ENCODE measurements at places on chromosomes 1 and 21. TPM values are rescaled to one million over a fixed set of nuclear protein-coding genes. Genes with fewer than 3 reads are reported as not detected.

CR1L gene
- total RNA-seq, result not detected

DNA sequence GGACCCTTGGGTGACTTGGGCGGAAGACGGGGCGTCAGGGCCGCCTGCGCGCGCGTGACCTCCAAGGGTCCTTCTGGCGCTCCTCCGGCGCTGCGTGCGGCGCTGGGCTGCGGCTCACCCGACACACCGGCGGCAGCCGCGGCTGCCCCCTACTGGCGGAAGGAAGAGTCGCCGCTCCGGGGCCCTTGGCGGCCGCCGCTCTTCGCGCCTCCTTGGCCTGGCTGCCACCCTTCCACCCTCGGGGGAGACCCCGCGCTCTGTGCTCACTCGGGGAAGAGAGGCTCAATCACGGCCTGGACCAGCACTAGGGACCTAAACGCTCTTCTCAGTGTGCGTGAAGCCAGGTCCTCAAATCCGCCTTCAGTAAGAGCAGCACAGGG, 89.7 kb downstream of the DMRTA2 start:
- peaks cover 44% of the 10 kb centered on the region for H3K27me3 ChIP-seq
- peak; percentile 64 for DNase-seq
- peak overlapping the region; percentile 17 for H3K4me3 ChIP-seq
- no peak overlapping the region for H3K27ac ChIP-seq

HCN3 gene
- 3.7 TPM for total RNA-seq

GRCh38 chr1:1920057-1920607, 1.1 kb upstream of the TMEM52 start:
- no peak overlapping the region for H3K4me3 ChIP-seq
- no peaks in the 10 kb centered on the region for H3K27me3 ChIP-seq
- H3K4me1 ChIP-seq, result peaks cover 4% of the 10 kb centered on the region
- no peaks in the 10 kb centered on the region for H3K36me3 ChIP-seq

DOP1B gene
- 23.1 TPM for total RNA-seq

DNA sequence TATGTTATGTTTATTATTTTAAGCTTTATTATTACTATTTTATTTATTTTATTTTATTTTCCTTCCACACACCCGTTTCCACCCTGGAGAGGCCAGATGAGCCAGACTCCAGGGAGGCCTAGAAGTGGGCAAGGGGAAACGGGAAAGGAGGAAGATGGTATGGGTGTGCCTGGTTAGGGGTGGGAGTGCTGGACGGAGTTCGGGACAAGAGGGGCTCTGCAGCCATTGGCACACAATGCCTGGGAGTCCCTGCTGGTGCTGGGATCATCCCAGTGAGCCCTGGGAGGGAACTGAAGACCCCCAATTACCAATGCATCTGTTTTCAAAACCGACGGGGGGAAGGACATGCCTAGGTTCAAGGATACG, 468 bp upstream of the MX1 start:
- no peak for DNase-seq
- H3K27ac ChIP-seq, result peak overlapping the region; percentile 100
- peaks cover 86% of the 10 kb centered on the region for H3K4me1 ChIP-seq
- peak overlapping the region; percentile 97 for H3K4me3 ChIP-seq
- no peaks in the 10 kb centered on the region for H3K27me3 ChIP-seq

DNA sequence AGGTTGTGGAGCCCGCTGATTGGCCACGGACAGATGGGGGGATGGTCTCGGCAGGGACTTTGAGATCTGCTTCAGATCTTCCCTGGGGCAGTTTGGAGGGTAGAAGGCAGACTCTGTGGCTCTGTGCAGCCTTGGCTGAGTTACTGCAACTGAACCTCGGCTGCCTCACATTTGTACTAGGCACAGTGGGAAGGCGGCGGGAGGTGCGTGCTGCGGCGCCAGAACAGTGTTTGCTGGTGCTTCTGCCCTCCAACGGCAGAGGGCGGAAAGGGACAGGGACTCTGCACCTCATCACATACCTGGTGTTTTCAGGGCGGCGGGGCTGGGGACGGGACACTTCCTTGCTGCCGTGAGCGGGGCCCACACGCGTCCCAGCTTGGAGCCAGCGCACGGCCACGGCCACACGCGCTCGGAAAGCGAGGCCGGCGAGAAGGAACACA, 26.2 kb downstream of the SLC66A1 start:
- no peak overlapping the region for H3K27ac ChIP-seq
- no peak overlapping the region for H3K4me3 ChIP-seq
- H3K4me1 ChIP-seq, result peaks cover 11% of the 10 kb centered on the region
- H3K27me3 ChIP-seq, result no peaks in the 10 kb centered on the region
- H3K36me3 ChIP-seq, result peaks cover 36% of the 10 kb centered on the region

LCE2A gene
- not detected for total RNA-seq

NES gene
- total RNA-seq, result not detected

GRCh38 chr1:1112237-1112985, 3.5 kb downstream of the C1orf159 start:
- H3K27ac ChIP-seq, result no peak overlapping the region
- no peak for DNase-seq
- H3K27me3 ChIP-seq, result no peaks in the 10 kb centered on the region
- H3K4me3 ChIP-seq, result no peak overlapping the region
- peaks cover 37% of the 10 kb centered on the region for H3K36me3 ChIP-seq
- peaks cover 17% of the 10 kb centered on the region for H3K4me1 ChIP-seq

SLC1A7 gene
- total RNA-seq, result not detected

DNA sequence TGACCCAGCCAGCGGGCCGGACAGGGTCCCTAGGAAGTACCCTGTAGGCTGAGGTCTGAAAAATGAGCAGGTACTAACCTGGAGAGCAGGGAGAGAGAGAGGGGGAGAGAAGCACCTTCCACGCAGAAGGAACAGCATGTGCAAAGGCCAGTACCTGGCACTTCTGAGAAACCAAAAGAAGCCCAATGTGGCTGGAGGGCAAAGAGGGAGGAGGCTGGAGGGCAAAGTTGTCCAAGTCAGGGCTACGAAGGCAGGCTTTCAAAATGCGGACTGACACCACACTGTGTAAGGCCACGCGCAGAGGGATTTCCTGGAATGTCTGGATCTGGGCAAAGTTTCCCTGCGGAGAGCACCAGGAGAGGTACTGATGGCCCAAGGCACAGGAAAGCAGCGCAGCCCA, 64.4 kb downstream of the SSBP3 start:
- H3K27me3 ChIP-seq, result no peaks in the 10 kb centered on the region
- no peak overlapping the region for H3K27ac ChIP-seq
- H3K4me3 ChIP-seq, result no peak overlapping the region

All from activated CD4-positive, alpha-beta memory T cell treated with anti-CD3 and anti-CD28 coated beads, Interleukin-2, amount 10 ng/mL, durations not matched to agents 7 days and 5 days (primary cell).